SJSA1 (cell line): ENCODE measurements at places on chromosomes 12 and 14. TPM values are rescaled to one million over a fixed set of nuclear protein-coding genes. Genes with fewer than 3 reads are reported as not detected.

- DNase-seq: no peak
These were observed 151.4 kb upstream of the CPSF6 start for GRCh38 chr12:69087986-69088385.

GRCh38 chr12:8077207-8077606 lies 4.9 kb upstream of the NECAP1 start:
- DNase-seq: no peak

DNA sequence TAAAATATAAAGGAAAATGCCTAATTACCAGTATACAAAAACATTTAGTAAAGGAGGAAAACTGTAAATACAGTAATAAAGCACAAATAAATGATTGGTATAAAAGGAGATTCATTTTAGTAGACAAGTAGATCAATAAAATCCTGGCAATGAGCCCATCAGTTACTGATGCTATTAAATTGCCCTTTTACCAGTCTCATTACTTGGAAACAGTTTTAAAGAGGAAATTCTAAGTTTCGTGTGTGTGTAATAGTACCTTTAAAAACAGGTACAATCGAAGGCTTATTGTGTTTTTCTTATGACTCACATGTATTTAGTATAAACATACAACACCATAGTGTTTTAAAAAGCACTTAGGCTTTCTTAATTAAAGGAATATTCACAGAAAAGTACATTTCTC lies 46.4 kb upstream of the SYT10 start:
- no peak for DNase-seq

DNA sequence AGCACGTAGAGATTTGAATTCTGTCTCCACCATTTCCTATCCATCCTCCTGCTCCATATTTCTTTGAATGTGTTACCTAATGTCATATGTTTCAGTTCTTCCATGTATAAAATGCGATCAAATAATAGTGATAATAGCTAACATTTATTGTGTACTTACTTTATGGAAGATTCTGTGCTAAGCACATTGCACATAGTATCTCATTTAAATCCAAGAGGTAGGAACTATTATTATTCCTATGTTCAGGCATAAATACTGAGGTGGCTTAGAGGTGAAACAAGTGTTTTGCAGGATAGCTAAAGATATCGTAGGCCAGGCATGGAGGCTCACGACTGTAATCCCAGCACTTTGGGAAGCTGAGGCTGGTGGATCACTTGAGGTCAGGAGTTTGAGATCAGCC lies 17.5 kb upstream of the AICDA start:
- no peak for DNase-seq

DNA sequence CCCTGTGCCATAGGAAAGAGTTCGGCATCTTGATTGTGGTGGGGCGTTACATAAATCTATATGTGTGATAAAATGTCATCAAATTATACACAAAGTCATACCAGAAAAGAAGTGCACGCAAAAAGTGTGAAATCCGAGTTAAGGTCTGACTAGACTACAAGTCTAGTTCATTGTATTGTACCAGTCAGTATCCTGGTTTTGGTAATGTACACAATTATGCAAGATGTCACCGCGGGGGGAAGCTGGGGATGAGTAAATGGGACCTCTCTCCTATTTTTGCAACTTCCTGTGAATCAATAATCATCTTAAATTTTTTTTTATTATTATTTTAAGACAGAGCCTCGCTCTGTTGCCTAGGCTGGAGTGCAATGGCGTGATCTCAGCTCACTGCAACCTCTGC lies 43.2 kb upstream of the BCL11B start:
- DNase-seq: no peak

- DNase-seq: no peak
These were observed 219.7 kb upstream of the BTG1 start for GRCh38 chr12:92365333-92365732.

C12orf54 gene
- total RNA-seq: 0.53 TPM in 1 of 2 replicates, not detected in the other
